ENCODE measurements at places on chromosomes 12 and 14.

DNA sequence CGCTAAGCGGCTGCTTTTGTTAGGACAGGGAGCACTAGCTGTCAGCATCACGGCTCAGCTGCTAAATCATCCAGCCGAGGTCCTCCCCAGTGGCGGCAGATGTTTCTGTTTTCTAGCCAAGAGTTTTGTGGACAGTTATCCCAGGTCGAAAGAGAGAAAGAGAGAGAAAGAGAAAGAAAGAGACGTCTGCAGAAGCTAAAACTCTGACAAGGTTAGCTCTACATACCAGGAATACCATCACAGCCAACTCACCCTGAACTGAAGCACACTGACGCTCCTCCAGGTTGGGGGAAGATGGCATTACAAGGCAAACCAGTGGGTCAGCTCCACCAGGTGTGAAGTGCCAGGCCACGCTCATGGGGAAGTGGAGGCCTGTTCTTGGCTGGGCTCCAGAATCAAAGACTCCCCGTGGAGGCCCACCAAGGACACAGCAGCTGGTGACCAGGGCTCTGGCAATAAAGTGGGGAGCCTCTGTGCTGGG lies 64.9 kb upstream of the DICER1 start:
- no peak for DNase-seq

- no peak for DNase-seq
Measured at GRCh38 chr14:54257424-54257823, 139.4 kb upstream of the CDKN3 start.

GRCh38 chr14:100443603-100444002 lies 120.5 kb downstream of the SLC25A47 start:
- DNase-seq: no peak

GRCh38 chr14:36438883-36439282 lies 81.1 kb downstream of the NKX2-1 start:
- no peak for DNase-seq

DNA sequence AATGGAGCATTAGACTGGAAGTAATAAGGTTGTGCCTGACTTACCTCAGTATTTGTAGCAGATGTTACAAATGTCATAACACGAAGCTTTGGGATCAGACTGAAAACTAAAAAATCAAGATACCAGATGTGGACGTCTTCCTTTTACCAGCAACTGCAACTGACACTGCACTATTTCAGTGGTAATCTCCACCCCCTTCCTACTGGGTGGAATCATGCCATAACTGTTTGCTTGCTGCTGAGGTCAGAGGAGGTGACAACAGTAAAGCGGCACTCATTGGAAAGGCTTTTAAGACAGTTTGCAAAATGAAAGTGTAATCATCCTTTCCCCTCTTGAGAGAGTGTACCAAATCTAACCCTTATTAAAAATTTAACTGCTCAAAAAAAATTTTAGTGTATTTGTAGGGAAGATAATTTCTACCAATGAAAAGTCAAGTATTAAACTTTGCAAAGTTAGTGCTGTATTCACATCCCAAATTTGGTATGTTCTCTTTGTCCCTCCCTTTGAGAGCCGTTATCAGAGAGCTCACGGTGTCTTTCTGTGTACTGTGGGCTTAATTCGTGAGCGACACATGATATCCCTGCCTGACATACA lies 420.7 kb downstream of the NPAS3 start:
- DNase-seq: no peak

DNA sequence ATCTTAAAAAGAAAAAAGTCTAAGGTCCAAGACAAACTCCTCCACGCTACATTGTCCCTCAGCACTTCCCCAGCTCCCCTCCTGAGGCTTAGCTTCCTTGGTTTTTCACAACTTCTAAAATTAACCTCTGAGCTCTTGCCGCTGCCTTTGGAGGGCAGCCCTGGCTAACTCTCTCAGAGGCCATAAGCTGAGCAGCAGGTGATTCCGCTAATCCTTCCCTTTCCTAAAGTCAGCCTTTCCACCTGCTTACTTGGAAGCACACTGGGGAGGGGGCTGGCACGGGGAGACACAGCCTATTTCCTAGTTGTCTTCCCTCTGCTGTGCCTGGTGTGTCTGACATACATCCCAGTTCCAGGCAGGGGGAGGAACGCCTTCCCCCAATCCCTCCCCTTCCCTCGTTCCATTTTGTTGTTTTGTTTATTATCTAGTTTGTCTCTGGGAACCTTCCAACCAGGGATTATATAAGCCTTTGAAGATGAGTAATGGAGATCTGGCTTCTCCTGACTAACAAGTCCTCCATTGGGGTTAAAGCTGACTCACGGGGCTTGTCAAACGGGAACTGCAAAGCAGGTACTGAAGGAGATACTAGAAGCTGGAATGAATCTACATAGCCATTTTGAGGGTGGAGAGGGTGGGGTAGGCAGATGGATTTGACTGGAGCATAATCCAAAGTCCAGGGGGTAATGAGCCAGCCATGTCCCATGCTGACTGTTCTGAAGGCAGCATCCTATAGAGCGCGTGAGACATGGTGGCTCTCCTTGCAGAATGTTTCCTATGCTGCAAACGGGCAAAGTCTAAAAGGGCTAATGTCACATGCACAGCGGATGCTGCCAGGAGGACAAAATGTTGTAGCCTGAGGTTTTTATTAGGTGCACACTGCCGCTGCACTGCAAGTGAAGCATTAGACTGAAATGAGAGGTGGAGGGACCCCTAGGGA lies 230.8 kb downstream of the FOXN3 start:
- no peak for DNase-seq

DNA sequence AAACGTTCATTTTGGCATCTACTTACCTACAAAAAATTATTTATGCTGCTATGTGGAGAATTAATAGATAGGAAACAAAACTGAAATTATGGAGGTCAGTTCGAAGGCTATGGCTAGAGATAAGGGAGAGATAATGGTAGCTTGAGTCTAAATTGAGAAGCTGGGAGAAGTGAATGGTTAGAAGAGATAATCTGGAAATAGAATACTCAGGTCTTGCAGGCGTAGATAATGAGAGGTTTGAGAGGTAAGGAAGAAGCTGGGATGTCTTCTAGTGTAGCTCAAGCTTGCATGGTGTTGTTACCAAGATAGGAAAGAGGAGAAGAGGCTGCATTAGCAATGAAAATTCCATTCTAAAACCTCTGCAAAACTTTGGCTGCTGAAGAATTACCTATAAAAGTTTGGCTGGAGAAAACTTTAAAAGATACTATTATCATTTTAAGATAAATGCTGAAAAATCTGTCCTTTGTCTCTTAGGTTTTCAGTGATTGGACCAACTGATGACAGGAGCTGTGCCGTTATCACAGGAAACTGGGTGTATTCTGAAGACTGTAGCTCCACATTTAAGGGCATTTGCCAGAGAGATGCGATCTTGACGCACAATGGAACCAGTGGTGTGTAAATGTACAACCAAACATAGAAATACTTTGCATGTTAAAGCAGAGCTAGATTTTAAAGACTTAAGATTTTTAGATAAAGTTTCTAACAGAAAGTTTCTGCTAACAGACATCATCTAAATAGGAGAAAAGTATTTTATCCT lies 14.1 kb downstream of the KLRF2 start:
- no peak for DNase-seq

GRCh38 chr12:24499151-24500146 lies 449.5 kb downstream of the BCAT1 start:
- no peak for DNase-seq

DNA sequence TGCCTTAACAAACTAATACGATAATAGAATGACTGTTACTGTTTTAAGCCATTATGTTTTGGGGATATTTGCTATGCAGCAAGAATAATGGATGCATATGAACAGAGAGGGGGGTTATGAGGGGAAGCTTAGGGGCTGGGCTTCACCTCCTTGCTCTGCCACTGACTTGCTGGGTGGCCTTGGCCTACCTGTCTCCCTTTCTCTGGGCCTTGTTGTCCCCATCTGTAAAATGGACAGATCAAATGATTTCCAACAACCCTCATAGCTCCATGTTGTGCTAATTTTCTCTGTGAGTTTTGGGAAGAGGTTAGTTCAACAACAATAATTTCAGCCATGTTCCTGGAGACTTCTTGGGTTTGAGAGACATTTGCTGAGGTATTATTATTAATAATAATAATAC lies 119.6 kb downstream of the VRK1 start:
- DNase-seq: no peak

DNA sequence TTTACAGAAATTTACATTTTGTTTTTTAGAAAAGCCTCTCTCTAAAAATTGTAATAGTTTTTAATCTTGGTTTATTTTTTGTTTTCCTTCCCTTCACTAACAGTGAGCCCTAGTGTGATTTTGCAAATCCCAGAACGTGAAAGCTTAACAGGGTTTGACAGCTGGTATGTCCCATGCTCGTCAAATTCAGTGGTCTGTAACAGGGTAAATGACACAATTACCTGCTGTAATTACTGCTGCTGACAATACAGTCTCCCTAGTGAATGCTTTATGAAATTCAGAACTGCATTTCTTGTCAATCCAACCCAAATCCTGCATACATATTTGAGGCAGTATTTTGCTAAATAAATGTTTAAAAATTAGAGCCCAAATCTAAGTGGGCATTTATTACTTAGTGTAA lies 249.2 kb downstream of the NELL2 start:
- no peak for DNase-seq

- no peak for DNase-seq
Measured at GRCh38 chr12:111256629-111257434, 112.1 kb downstream of the PHETA1 start.

DNA sequence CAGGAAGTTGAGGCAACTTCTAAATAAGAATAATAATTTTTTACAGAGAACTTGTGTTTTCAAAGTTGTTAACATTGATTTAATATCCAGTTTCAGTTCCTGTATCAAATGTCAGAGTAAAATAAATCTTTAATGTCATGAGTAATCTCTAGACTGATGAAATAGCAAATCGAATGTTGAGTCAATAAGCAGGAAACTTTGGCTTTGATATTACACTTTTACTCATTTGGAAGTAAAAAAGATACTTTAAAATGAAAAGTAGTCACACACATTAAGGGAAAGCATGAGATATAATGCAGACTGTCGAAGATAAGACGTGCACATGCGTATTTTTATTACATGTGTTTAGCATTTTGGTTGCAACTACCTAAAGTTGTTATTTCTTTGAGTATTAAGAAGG lies 78.2 kb upstream of the PTGDR start:
- DNase-seq: peak; percentile 2

DNA sequence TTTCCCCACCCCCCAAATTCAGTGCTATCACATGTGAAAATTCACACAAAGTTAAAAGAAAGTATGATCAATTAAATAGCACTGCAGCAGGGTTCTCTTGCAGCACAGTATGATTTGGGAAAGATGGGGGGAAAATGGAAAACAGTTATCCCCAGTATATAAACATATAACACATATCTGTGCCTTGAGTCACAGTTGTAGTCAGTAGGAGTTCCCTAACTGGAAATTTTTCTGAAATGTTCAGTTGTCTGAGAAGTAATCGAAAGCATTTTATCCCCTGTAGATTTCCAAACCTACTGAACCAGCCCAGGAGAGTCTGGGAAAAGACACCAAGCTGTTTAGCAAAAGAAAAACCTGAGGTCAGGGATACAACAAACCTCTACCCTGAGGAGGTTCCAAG lies 47.0 kb downstream of the C12orf50 start:
- DNase-seq: no peak

- DNase-seq: no peak
Measured at GRCh38 chr14:76976240-76977005, 52.1 kb downstream of the IRF2BPL start.

DNA sequence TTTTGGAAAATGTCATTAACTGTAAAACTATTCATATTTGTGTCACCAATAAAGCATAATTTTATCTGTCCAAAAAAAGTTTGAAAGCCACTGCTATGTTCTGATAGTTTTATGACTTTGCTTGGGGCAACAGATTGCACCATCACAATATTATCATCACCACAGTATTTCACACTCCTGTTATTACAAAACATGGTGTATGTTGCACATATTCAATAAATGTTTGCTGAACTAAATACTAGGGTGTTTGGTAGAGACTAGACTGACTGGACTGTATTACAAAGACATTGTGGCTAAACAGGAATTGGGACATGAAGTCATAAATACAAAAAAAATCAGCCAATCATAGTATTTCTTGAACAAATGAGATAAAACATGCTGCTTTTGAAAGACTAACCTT lies 55.1 kb downstream of the PAWR start:
- DNase-seq: no peak

- DNase-seq: no peak
Measured at GRCh38 chr12:102462386-102462785, 18.0 kb downstream of the IGF1 start.

DNA sequence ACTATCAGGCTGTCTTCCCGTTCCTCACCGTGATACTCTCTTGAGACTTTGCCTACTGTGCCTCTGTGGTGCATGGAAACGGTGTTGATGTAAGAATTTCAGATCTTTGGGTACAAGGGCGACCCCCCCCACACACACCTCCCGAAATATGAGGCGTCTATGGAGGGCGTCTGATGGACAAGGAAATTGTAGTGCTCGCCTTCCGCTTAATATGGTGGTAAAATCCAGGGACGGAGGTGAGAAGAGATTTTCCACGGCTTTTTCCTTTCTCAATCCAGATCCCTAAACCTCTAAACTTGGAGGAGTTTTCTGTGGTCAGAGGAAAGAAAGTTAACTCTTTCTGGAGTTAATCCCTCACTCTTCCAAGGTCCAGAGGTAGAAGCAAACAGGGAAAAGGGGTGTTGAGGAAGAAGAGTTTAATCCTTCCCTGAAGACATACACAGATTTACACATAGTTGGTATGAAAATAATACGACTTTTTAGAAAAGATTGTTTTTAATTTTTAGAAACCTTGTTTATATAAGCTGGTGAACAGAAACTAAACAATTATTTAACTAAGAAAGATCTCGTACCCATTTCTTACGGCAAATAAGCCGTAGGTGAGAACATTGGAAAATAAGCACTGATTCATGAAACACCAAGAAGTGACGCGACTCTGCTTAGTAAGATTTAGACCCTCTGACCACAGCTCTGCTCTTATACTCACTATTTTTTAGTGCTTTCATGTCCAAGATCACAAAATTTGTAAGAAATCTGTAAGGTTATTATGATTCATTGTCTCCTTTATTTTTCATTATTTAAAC lies 23.1 kb upstream of the RNASE12 start:
- no peak for DNase-seq

- DNase-seq: no peak
Measured at GRCh38 chr14:55911776-55912175, 206.4 kb upstream of the PELI2 start.

- no peak for DNase-seq
Measured at GRCh38 chr14:50826681-50827080, 4.3 kb downstream of the NIN start.

GRCh38 chr14:52012635-52013034 lies 23.3 kb downstream of the RTRAF start:
- DNase-seq: peak; percentile 8
